Mucosa of gallbladder (tissue), 1 donor: ENCODE measurements at places on chromosomes 1 and 21. TPM values are rescaled to one million over a fixed set of nuclear protein-coding genes. Genes with fewer than 3 reads are reported as not detected.

DNA sequence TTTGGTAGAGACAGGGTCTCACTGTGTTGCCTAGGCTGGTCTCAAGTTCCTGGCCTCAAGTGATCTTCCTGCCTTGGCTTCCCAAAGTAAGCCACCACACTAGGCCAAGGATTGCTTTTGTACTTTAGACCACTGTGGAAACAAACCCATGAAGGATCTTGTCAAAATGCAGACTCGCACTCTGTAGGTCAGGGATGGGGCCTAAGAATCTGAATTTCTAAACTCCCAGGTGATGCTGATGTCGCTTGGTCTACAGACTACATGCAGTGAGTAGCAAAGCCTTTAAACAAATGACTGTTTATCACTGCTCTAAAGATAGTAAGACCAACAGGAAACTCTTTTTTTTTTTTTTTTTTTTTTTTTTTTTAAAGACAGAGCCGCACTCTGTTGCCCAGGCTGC lies 54.1 kb upstream of the MUTYH start:
- no peak for DNase-seq

- no peak for DNase-seq
Measured at GRCh38 chr1:113247782-113248181, 142.5 kb upstream of the MAGI3 start.

The ARID4B gene
- 39.9 TPM for total RNA-seq

DNA sequence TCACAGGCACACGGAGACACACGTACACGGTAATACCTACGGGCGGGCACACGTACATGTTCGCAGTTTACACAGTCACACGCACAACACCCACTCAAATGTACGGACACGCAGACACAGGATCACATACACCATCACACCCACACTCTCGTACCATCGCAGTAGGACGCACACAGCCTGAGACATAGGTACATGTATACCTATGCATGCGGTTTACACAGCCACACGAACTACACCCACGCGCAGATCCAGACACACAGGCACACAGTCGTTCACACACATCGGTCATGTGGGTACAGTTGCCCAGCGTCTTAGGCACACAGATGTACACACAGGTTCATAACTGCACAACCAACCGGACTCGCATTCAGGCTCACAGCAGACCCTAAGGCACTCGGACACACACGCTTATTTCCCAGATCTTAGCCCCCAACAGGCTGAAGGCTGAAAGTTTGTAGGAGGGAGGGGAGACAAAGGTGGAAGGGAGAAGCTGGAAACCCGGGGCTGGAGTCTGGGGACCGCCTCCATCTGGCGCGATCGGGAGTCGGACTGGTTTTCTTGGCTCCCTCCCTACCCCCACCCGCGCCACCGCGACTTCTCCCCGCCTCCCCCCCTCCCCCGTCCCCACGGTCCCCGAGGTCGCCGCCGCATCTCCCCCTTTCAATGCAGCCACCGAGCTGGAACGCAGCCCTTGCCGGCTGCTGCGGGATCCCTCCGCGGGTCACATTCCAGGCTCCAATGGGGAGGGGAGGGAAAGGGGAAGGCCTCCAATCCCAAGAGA lies 51.9 kb upstream of the SYNC start:
- DNase-seq = no peak

The SGIP1 gene
- total RNA-seq = 7.0 TPM

DNA sequence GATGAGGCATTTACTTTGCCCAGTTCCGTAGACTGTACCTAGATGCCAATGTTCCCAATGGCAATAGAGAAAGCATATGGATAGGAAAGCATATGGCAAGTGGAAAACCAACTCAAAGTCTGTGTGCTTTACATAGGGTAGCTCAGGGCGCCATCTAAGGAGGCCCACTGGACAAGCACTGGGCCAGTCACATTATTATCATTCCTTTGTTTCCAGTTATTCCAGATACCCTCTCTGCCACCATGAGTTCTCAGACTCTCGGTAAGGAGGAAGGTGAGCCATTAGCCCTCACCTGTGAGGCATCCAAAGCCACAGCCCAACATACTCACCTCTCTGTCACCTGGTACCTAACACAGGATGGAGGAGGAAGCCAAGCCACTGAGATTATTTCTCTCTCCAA lies 9.8 kb downstream of the CD101 start:
- DNase-seq = no peak

The HES2 gene
- total RNA-seq = 0.09 TPM
